CD4-positive, alpha-beta T cell treated with Interferon gamma for 1 hour (primary cell): ENCODE measurements at places on chromosomes 2 and 18.

GRCh38 chr18:22956226-22956625 is 23.1 kb downstream of the RBBP8 start:
- DNase-seq: no peak

DNA sequence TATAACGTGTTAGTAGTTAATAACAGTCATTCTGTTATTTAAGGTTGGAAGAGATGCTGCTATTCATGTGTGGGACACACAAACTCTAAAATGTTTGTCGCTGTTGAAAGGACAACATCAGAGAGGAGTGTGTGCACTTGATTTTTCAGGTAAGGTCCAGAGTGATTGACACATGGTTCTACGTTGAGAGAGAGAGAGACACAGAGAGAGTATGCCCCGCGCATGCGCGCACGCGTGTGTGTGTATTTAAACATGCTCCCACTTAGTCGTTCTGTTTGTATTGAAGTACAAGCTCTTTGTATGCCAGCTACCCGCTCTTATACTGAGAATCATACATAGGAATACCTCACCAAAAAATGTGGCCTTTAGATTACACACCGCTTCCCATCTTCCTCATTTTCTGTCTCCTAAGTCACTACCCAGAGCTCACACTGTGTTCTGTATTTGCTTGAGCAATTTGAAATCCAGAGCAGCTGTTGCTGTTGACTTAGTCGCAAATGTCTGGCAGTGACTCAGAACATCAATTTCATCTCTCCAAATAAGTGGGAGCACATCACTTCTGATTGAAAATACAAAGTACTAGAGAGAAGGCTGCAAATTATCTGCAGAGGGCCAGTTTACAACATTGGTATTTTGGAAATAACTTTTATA is 148.1 kb downstream of the EML6 start:
- DNase-seq: no peak

DNA sequence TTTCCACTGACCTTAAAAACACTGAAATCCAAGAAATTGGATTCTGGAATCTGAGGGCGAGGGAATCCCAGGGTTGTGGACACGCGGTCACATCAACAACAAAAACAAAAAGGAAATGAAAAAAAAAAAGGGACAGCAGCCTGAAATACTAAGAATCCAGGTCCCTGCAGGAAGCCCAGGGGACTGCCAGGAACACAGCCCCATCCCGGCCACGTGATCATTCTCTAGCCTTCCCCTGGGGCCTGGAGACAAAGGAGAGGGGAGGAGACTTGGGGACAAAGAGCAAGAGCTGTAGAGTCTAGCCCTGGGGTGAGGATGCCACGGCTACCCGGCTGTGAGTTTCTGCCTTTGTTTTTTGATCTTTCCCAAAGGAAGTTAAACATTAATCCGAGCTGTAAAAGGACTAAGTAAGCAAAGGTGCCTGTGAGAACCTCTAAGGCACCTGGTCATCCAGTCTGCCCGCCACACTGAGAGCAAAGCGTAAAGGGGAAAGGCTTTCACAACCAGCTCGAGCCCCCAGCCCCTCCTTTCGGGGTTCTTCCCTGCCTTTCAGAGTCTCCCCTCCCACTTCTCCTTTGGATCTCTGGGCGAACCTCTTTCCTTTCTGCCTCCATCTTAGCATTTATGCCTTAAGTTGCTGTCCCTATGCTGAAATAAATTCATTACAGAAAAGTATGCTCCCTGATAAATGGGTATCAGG is 57.9 kb upstream of the MSH2 start:
- no peak for DNase-seq

DNA sequence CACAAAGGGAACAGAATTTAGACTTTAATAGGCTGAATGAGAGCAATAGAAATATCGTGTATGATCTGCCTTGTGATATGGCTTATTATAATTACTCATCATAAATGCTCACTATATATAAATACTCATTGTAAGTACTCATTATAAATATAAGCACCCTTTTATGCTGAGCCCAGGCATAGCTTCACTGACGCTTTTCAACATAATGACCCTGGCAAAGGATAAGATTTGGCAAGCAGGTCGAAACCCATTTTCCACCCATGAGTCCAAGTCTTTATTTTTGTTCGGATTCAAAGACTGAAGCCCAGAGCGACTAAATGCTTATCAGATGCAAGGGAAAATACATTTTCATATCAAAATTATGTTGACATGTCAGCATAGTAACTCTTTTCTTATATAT is 500.4 kb downstream of the SLC4A3 start:
- DNase-seq: no peak

- no peak for DNase-seq
Observed at GRCh38 chr2:63424329-63425078, 163.8 kb downstream of the WDPCP start.

DNA sequence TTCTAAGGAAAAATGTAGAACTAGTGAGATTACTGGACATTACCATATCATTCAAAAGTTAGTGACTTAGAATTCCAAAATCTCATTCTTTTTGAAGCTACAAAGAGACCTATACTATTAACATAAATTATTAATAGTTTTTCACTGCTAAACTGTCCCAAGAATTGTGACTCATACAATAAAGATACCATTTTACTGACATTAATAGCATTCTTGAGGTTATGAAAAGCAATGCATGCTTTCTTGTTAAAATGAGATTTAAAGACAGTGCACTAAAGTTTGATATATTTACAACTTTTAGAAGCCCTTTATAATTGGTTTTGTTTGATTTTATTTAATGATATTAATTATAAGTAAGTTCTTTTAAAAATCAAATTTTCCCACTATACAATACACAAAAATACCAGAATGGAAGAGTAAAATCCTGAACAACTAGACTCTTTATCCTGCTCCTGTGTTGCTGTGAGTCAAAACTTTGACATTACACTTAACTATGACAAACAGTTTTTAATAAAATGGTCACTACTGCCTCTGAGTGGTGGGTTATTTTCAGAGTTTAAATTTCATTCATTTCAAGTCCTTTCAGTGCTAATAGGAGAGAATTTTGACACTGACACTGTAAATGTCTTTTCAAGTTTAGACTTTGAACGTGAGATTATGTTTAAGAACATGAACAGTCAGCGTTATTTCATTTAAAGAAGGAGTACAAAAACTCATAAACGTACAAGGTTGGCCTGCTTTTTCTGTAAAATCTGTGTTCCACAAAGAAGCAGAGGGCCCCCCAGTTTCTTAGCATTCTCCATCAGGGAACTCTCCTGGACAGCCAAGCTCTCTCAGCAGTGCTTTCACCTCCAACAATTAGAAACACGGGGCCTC is 54.5 kb downstream of the FAM124B start:
- no peak for DNase-seq

DNA sequence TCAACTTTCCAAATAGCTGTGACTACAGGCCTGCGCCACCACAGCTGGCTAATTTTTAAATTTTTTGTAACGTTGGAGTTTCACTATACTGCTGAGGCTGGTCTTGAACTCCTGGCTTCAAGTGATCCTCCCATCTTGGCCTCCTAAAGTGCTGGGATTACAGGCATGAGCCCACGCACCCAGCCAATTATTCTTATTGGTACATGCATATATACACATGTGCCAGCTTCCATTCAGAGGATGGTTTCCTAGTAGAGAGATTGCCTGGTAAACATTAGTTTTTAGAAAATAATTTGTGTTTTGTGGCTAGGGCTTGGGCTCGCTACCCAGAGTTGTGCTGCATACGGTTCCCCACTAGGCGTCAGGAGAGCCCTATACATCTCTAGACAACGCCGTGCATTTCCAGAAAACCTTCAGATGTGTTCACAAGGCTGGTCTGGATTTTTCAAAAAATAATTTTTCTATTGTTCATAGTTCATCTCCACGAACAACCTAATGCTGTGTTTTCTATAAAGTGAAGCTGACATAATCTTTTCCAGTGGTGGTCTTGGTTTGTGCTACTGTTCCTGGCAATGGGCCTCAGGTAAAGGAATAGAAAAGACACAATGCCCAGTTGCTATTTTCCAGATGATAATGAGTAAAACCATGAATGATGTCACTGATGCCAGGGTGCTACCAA is 14.6 kb upstream of the AFG3L2 start:
- DNase-seq: peak; percentile 34

- no peak for DNase-seq
Observed at GRCh38 chr2:73070643-73071359, 711 bp downstream of the SFXN5 start.

DNA sequence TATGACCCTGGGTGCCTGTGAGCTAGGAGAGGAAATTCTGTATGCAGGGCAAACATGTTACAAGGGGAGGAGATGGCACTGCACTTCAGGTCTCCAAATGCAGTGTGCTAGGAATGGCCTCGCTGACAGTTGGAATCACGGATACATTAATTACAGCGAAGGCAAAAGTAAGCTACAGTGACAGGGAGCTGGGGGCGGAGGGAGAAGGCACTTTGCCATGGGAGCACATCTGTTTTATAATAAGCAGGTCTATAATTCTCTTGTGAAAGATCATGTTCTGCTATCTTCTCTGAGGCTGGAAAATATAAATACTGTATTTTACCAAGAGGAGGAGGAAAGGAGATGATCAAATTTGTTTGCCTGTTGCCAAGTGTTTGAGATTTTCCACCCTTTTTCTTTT is 56.3 kb upstream of the FZD5 start:
- DNase-seq: no peak

- no peak for DNase-seq
Observed at GRCh38 chr2:138712212-138712979, 67.8 kb downstream of the NXPH2 start.

DNA sequence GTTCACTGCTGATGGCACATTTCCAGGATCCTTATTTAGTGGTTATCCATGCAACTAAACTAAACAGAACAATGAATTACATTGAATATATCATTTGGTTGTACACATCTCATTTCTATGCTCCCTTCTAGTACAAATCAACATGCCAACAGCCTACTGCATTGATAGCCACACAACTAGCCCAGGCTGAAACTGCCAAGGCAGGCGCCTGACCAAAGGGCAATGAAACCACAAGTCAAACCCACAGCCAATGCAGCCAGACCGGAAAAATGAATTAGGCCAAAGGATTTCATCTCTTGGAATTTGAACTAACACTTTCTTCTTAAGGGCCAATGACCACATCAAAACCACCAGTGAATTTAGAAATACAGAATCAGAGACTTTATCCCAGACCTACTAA is 196.4 kb downstream of the NOL4 start:
- DNase-seq: no peak
